ENCODE measurements at places on chromosomes 3 and 15.

DNA sequence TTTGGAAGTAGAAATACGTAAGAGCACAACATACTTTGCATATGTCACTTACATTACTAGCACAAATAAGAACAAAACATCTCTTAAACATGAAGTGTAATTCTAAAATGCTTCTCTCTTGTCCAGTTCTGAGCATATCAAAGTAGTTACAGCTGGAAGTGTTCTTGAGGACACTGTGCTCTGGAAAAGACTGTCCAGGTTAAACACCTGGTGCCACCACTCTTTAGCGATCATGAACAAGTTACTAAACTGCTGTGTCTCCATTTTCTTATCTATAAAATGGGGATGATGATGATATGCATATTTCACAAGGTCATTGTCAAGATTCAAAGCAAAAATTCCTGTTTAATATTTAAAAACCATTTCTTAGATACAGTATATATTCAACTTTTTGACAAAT is 790 bp downstream of the STRIT1 start:
- no peak for DNase-seq

GRCh38 chr3:106184540-106185457 is 316.0 kb upstream of the CBLB start:
- no peak for DNase-seq

DNA sequence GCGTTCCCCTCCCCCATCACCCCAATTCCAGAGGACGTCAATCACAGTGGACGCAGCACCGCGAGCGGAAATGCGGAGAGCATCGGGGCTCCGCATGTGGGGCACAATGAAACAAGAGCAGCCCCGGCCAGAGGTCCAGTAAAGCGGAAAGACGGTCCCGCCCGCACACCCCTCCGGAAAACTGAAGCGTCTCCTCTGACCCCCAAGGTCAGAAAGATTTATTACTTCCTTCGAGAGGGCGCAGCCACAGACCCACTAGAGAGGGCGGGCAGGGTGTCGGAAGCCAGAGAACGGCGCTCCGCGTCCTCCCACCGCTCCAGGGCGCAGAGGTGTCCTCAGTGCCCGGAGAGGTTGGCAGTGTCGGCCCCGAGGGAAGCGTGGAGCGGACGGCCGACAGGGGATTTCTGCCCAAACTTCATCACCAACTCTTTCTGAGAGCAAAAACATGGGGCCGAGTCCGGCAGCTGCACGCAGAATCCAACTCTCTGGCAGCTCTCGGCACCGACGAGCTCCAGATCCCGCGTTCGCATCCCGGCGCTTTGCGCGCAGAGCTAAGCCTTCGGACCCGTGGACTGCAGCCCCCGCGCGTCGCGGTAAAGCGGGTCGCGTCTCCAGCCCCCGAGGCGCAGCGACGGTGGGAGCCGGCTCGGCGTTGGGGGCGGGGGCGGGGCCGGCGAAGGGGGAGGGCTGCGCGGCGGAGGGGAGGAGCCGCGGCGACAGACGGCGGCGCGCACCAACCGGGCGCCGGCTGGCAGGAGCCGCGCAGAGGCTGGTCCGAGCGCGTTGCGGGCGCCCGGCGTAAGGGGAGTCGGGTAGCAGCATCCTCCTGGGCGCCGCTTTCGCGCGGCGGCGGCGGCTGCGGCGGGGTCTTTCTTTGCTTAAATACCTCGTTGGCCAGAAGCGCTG is at the start of gene CHST2:
Gene CHST2, plus strand, starts transcription at position 763 of the 906 bp plus-strand sequence. CDS start 1,046 bp downstream, outside the sequence.
- DNase-seq = peak; percentile 78

DNA sequence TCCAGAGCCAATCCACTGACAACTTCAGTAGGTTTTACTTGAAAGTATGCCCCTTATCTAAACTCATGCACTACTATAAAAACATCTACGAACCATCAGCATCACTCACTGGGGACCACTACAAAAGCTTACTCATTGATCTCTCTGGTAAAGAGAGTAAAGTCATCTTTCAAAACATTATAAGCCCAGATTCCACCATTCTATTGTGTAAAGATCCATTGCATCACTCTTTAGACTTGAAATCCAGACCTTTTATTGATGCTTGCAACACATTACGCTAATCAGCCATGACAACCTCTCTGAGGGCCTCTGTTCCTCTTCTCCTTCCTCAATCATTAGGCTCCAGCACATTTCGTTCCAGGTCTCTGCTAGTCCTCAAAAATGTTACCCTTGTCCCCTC is 248.9 kb upstream of the WNT5A start:
- no peak for DNase-seq

DNA sequence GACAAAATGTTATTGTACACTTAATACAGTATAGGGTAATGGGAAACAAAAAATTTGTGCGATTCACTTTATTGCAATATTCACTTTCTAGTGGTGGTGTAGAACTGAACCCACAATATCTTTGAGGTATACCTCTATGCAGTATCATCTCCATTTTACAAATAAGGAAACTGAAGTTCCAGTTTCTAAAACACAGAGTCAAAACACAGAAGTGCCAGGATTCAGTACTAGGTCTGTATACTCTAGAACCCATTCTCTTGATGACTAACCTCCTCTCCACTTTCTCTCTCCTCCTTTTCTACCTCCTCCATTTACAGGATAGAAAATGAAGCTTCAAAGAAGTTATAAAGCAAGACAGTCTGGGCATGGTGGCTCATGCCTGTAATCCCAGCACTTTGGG is 62.2 kb downstream of the MB21D2 start:
- no peak for DNase-seq

DNA sequence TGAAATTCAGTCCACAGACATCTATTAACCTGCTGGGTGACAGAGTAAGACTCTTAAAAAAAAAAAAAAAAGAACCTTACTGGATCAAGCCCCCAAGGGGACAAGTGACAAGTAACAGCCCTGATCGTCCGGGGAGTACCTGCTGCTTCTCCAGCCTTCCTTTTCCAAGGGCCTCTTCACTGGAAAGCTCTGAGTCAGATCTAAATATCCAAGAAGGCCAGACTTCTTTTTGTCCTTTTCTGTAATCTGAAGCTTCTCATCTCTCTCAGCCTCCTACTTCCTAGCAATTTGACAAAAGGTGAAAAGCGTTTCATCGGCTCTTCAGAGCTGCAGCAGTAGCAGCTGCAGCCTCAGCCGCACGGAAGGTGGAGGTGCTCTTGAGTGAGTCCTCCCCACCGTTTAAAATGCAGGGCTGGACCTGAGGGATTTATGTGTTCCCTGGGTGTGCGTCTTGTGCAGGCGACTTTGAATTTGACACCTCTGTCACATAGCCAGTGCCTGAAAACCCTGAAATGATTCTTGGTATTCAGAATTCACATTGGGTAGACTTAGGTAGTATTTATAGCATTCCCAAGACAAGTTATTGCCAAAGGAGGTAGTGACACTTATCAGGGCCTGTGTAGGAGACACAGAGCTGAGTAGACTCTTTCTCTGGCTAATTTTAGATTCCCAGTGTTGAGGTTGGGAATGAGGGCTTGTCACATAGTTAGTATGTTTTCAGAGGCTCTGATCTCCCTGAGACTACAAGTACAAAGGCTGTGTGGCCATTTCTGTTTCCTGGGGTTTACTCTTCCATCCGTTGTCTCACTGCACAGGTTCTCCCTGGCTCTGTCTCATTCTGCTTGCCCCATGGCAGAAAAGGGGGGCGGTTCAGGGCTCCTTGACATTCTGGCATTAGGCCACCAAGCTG is 291.2 kb upstream of the C2CD4B start:
- peak; percentile 18 for DNase-seq

GRCh38 chr3:46667061-46667621 is 26.3 kb downstream of the ALS2CL start:
- DNase-seq = no peak

DNA sequence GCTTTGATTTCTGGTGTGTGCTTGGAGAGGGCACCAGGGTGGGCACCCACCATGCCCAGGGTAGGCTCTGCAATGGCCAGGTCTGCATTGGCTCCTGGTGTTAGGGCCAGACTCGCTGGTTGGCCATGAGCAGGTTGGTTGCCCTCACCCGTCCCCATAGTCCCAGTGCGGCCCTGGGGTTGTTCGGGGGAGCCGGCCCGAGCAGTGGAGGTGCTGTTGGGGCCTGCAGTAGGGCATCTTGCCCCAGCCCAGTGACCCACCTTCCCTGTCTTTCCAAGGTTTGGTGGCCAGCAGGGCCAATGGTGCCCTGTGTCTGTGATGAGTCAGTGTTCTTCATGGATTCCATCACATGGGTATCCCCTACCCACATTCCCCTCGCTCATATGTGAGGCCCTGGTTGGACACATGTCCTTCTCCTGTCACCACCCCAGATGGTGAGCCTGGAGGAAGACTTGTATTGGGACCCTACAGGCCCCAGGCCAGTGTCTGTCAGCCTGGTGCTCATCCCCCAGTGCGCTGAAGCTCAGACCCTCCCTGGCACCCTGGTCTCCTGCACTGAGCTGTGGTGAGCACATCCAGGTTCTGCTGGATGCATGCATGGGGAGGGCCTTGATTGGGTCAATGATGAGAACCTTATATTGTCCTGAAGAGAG is 190.1 kb downstream of the UBE3A start:
- no peak for DNase-seq

- DNase-seq = no peak
Observed at GRCh38 chr3:185884641-185885040, 53.2 kb downstream of the TRA2B start.

DNA sequence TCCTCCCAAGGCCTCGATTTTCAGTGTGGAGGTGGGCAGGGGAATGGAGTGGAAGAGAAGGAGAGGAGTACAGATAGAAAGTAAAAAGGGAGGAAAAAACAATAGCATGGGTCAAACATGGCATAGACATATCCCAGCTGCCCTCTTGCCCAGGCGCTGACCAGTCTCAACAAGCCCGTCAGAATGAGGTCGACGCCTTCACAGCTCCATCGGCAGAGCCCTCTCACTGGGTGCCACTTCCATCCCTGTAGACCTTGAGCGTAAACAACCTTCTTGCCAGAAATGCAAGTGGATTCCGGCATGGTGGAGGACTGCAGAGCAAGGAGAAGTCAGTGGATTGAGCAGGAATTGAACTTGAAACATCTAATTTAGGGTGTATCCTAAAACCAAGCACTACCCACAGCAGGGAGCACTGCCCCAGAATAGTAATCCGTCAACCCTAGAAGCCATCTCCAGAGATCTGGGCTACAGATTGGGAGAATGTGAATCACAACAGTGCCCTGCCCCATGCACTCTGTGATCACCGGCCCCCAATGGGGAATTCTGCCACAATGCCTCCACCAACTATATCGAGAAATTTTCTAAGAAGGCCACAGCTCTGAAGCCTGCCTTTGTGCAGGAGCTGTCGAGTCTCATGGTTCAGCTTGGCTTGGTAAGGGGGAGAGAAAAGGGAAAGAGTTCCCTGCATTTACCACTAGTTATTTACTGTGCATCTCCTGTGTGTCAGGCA is 190.1 kb downstream of the UACA start:
- no peak for DNase-seq

GRCh38 chr3:30292192-30292893 is 314.1 kb upstream of the TGFBR2 start:
- peak; percentile 84 for DNase-seq

DNA sequence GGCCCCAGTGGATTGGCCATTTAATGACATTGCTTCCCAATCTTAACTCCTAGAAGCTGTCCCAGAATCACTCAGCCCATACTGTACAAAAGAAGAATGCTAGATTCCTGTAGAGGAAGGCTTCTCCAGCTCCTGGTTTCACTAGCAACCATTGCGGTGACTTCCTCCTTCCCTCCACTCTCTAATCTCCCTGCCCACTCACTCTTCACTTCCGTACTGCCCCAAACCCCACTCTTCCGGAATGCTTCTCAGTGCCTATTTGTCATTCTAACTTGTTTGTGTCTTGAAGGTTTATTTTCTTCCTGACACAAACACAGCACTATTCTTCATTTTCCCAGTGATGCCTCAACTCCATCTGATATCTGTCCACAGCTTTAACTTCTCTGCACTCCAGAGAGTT is 97.1 kb upstream of the SPATA16 start:
- DNase-seq = no peak

DNA sequence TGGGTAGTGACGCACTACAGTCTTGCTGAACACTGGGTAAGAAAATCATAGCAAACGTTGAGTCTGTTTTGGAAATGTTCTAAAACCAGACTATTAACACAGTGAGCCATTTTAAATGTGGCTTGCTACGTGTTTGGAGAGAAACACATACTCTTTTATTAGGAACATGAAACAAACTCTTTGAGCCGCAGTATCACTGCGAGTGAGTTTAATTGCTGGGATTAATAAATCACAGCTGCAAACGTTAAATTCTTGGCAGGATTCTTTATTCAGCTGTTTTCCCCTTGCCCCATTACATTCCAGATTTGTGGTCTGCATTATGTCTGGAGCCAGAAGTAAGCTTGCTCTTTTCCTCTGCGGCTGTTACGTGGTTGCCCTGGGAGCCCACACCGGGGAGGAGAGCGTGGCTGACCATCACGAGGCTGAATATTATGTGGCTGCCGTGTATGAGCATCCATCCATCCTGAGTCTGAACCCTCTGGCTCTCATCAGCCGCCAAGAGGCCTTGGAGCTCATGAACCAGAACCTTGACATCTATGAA is 33.6 kb downstream of the BTD start:
- peak; percentile 96 for DNase-seq

- no peak for DNase-seq
Observed at GRCh38 chr3:39506863-39507262, 39.4 kb downstream of the MOBP start.
